ENCODE measurements at places on chromosomes 3 and 15. TPM values are rescaled to one million over a fixed set of nuclear protein-coding genes. Genes with fewer than 3 reads are reported as not detected.

DNA sequence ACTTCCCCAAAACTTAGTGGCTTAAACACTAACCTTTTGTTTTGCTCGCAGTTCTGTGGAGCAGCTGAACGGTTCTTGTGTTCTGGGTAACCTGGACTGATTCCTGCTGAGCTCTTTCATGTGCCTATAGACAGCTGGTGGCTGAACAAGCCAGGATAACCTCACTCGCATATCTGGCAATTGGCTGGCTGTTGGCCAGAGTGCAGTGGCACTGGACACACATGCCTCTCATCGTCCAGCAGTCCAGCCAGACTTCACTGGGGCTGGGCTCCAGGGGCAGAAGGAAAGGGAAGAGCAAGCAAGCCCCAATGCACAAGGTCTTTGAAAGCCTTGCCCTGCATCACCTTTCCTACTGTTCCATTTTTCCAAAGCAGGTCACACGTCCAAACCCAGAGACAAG, 53.6 kb upstream of the GATA2 start:
- DNase-seq, result no peak

Gene LCTL
- not detected for total RNA-seq

DNA sequence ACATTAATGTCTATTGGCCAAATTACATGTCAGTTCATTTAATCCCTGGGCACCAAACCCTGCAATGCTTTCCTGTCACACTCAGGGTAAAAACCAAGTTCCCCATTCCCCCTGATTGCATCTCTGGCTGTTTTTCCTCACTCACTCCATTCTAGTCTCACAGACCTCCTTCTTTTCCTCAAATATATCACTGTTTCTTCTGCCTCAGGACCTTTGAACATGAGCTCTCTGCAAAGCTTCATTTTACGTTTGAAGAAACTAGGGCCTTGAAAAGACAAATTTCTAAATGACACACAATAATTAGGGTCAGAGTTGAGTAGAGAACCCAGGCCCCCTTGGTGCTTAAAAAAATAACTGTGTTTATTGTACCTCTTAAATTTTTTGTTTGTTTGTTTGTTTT, 230.6 kb downstream of the THRB start:
- no peak for DNase-seq

- DNase-seq, result no peak
Observed at GRCh38 chr3:87756616-87757015, 302.2 kb downstream of the CGGBP1 start.

Gene SPTSSB
- total RNA-seq, result 0.20 TPM

DNA sequence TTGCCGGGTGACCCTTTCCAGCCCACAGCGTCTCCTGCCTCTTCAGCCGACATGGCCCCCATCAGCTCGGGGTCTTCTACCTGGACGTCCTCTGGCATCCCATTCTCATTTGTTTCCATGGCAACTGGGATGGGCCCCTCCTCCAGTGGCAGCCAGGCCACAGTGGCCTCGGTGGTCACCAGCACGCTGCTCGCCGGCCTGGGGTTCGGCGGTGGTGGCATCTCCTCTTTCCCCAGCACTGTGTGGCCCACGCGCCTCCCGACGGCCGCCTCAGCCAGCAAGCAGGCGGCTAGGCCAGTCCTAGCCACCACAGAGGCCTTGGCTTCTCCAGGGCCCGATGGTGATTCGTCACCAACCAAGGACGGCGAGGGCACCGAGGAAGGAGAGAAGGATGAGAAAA, 170.2 kb downstream of the FEZF2 start:
- DNase-seq, result no peak

Measured in left ventricle myocardium superior (tissue), 1 donor.